Osteocyte (in vitro differentiated cells): ENCODE measurements at places on chromosomes 6 and 20. TPM values are rescaled to one million over a fixed set of nuclear protein-coding genes. Genes with fewer than 3 reads are reported as not detected.

DNA sequence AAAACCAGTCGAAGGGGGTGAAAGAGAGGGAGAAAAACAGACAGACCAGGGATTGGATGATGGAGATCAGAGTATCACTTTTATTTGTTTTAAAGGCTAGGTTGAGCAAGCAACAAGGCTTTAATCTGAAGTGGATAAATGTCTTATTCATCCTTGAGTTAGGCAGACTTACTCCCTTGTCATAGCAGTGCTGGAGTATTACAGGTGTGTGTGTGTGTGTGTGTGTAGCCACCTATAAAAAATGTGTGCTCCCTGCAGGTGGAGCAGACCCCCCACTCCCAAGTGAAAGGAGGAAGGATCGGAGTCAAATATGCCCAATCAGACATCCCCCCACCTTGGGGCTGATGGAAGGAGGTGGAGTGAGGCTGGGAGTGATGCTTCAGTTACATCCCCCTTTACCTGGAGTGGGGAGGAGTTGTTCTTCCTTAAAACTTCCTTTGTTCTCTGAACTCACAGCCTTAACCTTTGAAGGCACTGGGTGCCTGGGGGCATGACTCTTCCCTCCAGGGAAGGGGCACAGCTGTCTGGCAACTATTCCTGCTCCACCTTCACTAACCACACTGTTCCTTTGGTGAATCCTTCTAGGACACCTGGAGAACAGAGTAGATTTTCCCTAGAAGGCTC is 27.3 kb downstream of the PTK7 start:
- no peak for DNase-seq

DNA sequence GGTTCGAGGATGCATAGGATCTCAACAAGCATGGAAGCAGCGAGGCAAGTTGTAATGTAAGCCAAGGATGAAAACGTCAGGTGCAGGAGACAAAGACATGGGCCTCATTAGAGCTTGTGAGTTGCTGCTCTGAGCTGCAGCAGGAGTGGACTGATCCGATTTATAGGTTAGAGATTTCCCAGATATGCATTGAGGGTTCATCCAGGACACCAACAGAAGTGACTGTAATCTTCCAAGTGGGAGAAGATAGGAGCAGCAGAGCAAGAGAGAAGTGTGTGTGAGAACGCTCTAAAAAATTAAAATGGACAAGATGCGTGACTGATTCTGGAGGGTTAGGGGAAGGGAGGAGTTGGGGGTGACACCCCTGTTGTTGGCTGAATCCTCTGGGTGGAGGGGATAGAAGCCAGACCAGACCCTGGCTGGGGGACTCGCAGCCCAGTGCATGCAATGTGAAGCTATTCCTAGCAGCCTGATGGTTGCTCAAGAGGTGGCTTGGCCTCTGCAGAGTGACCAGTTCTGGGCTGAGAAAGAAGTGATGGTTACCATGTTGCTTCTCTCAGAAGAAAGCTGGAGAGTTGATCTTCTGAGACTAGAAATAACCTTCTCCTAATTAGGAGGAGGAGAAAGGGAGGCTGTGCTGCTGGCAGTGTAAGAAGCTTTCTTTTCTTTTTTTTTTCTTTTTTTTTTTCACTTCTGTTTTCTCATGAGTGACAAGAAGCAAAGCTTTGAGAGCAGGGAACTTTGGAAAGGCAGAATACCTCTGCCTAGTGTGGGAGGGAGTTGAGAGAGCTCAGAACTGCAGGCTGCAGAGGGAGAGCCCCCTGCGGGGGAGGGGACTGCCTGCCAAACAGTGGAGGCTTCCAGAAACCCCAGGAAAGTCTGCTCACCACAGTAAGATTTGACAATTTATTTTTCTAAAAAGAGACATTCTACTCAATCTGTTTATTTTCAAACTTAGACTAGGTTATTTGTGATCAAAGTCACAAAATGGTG is 116.9 kb downstream of the SLX4IP start:
- DNase-seq: no peak

GRCh38 chr6:45538641-45539547 is 161.2 kb upstream of the SUPT3H start:
- DNase-seq: no peak

DNA sequence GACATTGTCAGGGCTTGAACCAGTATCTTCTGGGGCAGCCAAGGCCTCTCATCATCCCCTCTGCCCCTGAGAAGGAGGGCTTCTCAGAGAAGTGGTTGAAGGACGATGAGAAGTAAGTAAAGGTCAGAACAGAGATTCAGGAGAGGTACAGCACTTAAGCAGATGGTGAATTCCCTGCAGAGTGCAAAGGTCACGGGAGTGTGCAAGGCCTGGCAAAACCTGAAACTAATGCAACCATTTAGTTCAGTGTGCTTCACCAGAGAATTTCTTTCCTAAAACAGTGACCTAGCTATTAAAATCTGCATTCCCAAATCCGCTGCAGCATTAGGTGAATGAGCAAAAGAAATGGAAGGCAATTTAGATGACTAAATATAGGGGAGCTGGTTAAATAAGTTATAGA is 58.4 kb downstream of the TRERF1 start:
- no peak for DNase-seq

DNA sequence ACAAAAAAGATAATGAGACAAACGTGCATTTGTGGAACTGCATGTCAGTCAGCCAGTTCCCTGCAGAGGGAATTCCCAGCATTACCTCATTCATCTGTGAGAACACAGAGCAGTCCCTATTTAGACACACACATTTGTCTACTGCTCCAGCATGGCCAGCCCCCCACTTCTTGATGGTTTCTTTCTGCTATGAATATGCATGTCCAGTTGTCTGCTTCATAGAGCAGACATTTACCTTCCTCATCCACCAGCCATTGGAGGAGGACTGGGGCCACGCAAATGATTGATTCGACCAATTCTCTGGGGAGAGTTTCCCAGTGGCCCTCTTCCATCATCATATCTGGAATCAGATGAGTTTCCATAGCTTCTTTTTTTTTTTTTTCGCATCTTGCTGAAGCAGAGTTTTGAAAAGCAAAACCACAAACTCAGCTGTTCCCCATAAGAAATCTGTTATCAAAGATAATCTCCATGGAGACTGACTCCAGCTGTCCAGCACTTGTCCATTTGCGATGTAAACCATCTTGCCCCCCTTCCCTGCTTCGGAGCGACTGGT is 11.8 kb downstream of the ENPP1 start:
- no peak for DNase-seq

The OLIG3 gene
- not detected in 2 replicates for total RNA-seq

GRCh38 chr6:47379328-47379727 is 69.6 kb upstream of the TNFRSF21 start:
- no peak for DNase-seq

GRCh38 chr6:135008941-135009290 is 45.7 kb downstream of the HBS1L start:
- DNase-seq: no peak

- DNase-seq: no peak
Observed at GRCh38 chr20:37936041-37936440, 33.1 kb downstream of the VSTM2L start.
